ENCODE measurements at places on chromosomes 1 and 21.

DNA sequence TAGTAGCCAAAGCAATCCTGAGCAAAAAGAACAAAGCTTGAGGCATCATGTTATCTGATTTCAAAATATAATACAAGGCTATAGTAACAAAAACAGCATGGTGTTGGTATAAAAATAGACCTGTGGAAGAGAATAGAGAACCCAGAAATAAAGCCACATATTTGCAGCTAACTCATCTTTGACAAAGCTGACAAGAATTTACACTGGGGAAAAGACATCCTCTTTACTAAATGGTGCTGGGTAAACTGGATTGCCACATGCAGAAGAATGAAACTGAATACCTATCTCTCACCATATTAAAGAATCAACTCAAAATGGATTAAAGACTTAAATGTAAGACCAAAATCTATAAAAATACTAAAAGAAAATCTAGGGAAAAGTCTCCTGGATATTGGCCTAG, 59.5 kb upstream of the CD55 start:
- no peak for DNase-seq

DNA sequence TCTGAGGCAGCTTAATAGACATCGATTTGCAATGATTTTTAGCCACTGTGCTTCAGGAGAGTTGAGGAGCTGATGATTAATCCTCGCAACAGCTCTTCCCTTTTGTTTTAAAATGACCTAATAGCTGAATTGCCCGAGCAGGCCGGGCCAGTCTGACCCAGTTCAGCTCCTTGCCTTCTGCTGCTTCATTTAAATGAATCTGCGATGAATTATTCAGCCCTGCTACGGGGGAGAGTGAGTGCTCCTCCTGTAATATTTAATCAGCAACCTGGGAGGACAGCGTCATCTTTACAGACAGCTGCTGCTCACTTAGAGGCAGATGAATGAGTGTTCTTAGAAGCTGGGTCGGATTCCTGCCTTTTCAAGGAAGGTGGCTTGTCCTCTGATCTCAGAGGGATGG, 325.1 kb downstream of the CAMTA1 start:
- DNase-seq, result no peak

GRCh38 chr21:45285266-45285931, 2.3 kb downstream of the POFUT2 start:
- DNase-seq, result no peak

DNA sequence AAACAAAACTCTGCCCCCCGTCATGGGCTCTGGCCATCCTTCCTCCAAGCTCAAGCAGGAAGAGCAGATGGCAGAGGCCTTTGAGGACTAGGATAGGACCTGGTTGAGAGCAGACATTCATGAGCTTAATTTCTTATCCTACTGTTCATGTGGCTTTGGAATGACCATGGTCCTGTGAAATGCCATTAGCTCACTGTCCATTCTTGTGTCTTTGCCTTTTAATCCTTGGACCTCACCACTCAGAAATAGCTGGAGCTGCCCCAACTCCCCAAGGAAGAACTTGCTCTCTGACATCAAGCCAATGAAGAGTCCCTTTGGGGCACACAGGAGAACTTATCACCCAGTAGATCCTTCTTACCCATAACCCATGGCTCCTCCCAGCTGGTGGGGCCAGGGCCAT, 11.6 kb upstream of the FAM20B start:
- DNase-seq, result no peak

GRCh38 chr1:55131801-55132200, 83.4 kb downstream of the USP24 start:
- no peak for DNase-seq

- DNase-seq, result no peak
Observed at GRCh38 chr1:84643183-84643582, 47.1 kb downstream of the SSX2IP start.

GRCh38 chr1:42013881-42014470, 95.3 kb upstream of the HIVEP3 start:
- DNase-seq, result no peak

DNA sequence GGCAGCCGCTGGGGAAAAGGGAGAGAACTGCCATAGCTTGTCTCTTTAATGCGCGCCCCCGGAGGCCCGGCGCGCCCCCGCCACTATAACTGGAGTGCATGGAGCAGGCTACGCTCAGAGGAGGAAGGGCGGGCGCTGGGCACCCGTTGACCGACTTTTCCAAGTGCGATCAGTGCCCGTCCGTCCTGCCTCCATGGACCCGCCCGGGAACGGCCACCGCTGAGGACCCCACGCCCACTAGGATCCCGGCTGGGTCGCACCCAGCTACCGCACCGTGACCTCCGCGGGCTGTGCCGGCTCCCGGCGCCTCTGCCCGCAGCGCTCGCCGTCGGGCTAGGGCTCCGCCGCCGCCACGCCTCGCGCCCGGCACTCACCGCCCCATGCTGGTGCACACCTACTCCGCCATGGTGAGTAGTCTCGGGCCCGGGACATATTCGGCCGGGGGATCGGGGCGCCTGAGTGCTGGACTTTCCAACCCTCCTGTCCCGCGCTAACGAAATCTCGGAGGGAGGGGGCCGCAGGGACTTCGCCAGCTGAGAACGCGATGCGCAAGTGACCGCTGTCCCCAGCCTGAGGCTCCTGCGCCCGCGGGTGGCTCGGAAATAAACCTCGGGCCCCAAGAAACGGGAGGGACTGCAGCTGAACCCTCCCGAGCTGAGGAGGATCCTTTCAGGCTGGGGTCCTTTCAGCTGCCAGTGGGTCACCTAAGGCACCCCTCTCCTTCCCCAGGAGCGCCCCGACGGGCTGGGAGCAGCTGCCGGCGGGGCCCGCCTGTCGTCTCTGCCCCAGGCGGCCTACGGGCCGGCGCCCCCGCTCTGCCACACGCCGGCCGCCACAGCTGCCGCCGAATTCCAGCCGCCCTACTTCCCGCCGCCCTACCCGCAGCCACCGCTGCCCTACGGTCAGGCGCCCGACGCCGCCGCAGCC, at the start of gene TFAP2E:
TFAP2E (plus strand) TSS at position 117 of the 927 bp plus-strand sequence; CDS start at position 381, 264 bp downstream.
- peak; percentile 77 for DNase-seq

- DNase-seq, result no peak
Observed at GRCh38 chr21:33561373-33561772, 18.5 kb downstream of the SON start.

DNA sequence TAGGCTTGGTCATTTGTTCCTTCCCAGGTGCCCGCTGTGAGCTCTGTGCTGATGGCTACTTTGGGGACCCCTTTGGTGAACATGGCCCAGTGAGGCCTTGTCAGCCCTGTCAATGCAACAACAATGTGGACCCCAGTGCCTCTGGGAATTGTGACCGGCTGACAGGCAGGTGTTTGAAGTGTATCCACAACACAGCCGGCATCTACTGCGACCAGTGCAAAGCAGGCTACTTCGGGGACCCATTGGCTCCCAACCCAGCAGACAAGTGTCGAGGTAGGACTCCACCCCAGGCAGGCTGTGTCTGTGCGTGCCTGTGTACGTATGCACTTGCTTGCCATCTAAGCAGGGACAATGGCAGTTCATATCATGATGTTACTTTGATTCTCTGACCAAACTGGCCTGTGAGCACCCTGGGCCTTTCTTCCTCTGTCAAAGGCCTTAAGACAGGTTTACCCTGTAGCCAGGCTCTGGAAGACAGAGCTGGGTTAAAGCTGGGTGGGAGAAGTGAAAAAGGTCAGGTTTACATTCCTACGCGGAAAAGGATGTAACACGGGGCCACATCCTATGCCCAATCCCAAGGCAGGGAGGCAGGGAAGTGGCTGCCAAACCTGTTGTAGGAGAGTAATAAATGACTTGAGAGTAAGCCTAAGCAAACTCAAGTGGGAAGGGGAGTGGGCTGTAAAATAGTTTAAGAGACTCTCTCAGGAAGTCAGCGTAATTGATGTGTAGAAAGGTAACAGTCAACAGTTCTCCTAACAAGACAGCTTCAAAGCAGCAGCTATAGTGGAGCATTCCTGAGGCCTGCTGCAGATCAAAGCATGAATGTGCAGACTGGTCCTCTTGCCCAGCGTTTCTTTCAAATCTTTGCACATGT, 42.5 kb downstream of the LAMC2 start:
- DNase-seq, result no peak

Data from right forelimb (tissue), 1 donor.